ENCODE measurements at places on chromosomes 12 and 14. TPM values are rescaled to one million over a fixed set of nuclear protein-coding genes. Genes with fewer than 3 reads are reported as not detected.

The CLEC4E gene
- total RNA-seq, result 4.2 TPM

DNA sequence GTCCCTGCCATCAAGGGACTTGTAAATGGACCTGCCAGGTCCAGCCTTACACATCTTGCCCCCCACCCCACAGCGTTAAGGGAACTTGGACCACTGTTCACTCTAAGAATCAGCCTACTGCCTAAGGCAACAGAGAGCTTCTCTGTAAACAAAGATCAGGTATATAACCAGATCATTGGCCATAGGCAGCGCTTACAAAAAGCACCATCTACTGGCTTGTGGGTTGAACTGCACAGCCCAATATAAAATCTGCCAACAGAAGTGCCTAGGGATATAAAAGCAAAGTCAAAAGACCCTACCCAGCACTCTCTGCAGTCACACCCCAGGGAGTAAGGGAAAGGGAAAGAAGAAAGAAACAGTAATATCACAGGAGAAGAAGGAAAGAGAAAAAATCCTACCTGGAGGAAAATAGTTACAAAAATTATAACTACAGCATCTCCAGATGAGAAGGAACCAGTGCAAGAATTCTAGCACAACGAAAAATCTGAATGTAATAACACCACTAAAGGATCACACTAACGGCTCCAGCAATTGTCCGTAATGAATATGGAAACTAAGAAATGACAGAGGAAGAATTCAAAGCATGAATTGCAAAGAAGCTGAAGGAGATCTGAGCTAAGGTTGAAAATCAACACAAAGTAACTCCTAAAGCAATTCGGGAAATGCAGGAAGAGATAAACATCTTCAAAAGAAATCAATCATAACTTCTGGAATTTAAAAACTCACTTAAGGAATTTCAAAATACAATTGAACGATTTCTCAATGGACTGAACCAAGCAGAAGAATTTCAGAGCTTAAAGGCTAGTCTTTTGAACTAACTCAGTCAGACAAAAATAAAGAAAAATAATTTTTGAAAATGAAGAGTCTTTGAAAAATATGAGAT, 95.2 kb upstream of the PCED1B start:
- no peak for DNase-seq

- peak; percentile 84 for DNase-seq
These were observed 19.6 kb downstream of the POMT2 start for GRCh38 chr14:77301103-77301502.

- DNase-seq, result no peak
These were observed 10.6 kb upstream of the TNFAIP2 start for GRCh38 chr14:103112400-103113243.

DNA sequence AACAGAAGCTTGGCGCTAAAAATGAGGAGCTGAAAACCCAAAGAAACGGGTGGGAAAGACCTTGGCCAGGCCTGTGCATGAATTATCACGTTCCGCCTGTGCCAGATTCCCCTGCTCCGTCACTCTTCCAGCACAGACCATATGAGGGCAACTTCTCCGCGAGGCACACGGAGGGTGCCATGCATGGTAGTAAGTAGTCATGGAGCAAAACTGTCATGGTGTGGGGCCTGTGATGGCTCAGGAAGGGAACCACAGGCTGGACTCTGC, 148.2 kb downstream of the ANO2 start:
- DNase-seq, result no peak

DNA sequence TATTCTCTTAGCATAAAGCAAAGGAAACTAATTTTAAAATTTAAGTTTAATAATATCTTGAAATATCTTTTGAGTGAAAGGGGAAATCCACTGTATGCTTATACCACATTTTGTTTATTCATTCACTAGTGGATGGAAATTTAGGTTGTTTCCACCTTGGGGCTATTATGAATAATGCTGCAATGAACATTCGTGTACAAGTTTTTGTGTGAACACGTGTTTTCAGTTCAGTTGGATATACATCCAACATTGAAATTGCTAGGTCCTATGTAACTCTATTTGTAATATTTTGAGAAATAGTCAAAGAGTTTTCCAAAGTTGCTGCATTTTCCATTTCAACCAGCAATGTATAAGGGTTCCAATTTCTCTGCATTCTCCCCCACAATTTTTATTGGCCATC, 83.7 kb upstream of the ETV6 start:
- DNase-seq, result no peak

GRCh38 chr14:81179631-81180030, 41.1 kb downstream of the GTF2A1 start:
- no peak for DNase-seq

DNA sequence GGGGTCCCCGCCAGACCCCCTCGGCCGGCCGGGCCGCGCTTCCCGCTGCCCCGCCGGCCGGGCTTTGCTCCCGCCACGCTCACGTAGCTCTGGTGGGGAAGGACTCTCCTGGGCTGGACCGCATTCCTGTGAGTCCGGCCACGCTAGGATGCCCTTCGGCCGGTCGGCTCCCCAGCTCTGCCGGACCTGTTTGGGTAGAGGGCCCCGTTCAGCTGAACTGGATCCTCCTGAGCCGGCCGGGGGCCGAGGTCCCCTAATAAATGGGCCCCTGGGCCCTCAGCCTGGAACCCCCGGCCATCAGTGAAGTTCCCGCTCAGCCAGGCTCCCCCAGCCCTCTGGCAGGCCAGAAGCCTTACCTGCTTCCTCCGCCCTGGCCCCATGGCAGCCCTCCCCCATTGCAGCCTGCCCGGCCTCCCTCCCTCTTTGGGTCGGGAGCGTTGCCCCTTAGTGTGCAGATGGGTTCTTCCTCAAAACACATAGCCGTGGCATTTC, 593 bp downstream of the UNC119B start:
- DNase-seq, result no peak

All from aorta (tissue), 5 donors.